Sigmoid colon (tissue), 7 donors: ENCODE measurements at places on chromosomes 3 and 15. TPM values are rescaled to one million over a fixed set of nuclear protein-coding genes. Genes with fewer than 3 reads are reported as not detected.
A peak's percentile ranks its signal among the peaks of the same experiment; 100 is the strongest.

DNA sequence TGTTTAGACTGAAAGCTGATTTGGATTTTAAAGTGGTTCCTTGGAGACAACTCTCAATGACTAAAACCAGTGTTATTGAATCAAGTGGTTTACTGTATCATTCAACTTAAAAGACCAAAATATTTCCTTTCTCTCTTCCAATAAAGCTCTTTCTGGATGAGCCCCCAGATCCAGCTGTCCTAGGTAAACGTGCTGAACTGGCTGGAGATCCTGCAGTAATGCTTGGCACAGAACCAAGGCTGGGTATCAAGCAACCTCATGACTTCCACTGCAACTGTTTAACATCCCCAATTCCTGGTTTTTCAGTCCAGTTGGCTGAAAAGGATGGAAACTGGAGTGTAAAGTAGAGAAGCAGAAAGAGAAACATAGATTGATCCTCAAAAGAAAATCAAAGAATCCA, 28.9 kb downstream of the SEC22C start:
- peak; percentile 29 for DNase-seq

GRCh38 chr3:186849374-186849975, 7.0 kb downstream of the ADIPOQ start:
- DNase-seq = no peak

DNA sequence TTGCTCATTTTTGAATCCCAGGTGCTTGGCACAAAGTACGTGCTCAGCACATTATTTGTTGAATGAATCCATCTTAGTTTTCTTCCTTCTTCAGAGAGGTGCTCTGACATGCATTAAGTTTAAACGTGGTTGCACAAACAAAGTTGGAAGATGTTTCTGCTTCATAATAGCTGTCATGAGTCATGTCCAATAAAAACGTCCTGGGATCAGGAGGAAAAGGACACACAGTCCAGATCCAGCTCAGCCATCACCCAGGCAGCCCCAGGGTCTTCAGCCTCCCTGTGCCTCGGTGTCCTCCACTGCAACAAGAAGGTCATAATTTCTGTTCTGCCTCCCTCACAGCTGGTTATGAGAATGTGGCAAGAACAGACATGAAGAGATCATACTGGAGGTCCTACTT, 55.4 kb downstream of the CCNL1 start:
- peak; percentile 79 for DNase-seq

DNA sequence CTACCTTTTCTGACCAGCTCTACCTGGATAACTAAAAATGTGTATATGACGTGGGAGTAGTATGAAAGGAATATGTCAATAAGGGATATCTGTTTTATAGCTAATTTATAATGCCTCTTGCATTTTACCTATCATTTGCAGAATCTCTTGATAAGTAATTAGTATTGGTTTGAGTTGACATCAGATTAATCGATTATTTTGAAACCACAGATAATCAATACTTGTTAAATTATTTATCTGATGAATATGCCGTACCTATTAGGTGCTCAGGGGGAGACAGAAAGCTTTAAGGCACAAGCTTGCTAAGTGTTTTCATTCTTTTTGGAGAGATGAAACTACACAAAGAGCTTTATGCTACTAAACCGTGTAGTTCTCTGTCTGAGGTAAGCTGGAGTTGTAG, 24.3 kb downstream of the NR1D2 start:
- DNase-seq = no peak

- peak; percentile 66 for DNase-seq
These were observed 236.0 kb downstream of the CACNA2D3 start for GRCh38 chr3:54358316-54358715.

Gene TGM4
- not detected for total RNA-seq

DNA sequence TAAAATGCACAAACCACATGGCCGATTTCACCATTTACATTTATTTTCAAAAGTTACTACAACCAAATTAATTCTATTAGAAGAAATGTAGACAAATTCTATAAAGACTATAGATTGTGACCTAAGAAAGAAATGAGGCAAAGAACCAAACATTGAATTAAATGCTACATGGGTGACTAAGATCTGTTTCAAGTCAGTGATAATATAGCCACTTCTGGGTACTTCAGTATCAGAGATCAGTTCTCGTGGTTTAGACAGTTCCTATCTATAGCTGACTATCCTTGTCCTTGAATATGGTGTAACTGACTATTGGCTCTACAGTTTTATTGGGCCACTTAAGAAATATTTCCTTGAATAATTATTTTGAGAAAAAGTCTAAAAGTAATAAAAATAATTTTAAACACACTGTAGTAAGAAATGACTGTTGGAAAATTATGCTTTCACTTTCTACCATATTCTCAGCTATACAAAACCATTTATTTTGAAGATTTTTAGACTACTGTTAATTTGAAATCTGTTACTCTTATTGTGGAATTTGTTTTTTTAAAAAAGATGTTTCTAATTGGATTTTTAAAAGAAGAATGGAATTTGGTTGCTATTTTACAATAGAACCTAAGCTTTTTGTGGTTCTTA, 14.1 kb downstream of the KCNMB3 start:
- DNase-seq = no peak

DNA sequence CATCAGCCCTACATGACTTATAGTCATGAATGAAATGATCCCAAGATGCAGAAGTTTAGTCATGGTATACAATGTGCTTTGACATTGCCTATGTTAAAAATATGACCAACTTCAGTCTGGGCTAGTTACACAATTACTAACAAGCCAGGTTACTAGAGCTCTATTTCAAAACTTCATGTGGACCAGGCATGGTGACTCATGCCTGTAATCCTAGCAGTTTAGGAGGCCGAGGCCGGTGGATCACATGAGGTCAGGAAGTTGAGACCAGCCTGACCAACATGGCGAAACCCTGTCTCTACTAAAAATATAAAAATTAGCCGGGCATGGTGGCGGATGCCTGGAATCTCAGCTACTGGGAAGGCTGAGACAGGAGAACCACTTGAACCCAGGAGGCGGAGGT, 613.0 kb downstream of the CADM2 start:
- DNase-seq = no peak
